ENCODE measurements at places on chromosomes 4 and X.
A peak's percentile ranks its signal among the peaks of the same experiment; 100 is the strongest.

- no peak for DNase-seq
Observed at GRCh38 chr4:76729980-76730379, 168.0 kb downstream of the SOWAHB start.

GRCh38 chrX:2425286-2426071 lies 75.3 kb downstream of the DHRSX start:
- DNase-seq: no peak

DNA sequence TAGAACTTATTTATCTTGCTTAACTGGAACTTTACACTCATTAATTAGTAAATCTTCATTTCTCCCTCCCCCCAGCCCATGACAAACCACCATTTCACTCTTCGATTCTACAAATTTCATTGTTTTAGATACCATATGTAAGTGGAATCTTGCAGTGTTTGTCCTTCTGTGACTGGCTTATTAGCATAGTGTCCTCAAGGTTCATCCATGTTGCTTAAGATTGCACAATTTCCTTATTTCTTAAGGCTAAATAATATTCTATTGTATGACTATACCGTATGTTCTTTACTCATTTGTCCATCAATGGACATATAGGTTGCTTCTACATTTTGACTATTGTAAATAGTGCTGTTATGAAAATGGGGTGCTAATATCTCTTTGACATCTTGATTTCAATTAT lies 24.5 kb upstream of the RNF212 start:
- DNase-seq: no peak

- no peak for DNase-seq
Observed at GRCh38 chr4:8272472-8273428, 3.2 kb downstream of the HTRA3 start.

- DNase-seq: no peak
Observed at GRCh38 chr4:9987749-9988362, 33.4 kb downstream of the SLC2A9 start.

DNA sequence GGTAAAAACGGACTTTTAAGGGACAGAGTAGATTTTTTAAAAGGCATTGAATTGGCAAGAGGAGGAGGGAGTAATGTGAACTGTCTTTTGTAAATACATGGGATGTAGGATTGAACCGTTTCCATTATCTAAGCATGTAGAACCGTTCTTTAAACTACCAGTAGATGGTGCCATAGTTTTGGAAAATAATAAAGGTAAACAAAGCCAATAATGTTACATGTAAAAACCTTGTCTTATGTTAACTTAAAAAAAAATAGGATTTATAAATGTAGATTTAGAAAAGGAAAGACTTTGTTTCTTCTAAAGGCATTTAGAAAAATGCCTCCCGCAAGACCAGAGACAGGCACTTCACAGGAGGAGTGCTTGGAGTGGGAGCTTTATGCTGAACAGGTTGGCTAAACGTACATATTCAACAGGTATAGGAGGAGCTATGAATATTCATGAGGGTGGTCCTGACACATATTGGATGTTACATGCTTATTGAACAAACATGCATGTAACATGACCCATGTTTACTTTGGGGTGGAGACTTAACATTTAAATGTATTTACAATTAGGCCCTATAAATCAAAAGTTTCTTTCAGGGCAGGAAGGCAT lies 45.5 kb upstream of the FAM241A start:
- DNase-seq: no peak

GRCh38 chr4:24799544-24800324 lies 4.4 kb downstream of the SOD3 start:
- no peak for DNase-seq

- no peak for DNase-seq
Observed at GRCh38 chrX:130682990-130683389, 220.0 kb downstream of the ENOX2 start.

- no peak for DNase-seq
Observed at GRCh38 chr4:75834772-75835154, 67.5 kb downstream of the PPEF2 start.

DNA sequence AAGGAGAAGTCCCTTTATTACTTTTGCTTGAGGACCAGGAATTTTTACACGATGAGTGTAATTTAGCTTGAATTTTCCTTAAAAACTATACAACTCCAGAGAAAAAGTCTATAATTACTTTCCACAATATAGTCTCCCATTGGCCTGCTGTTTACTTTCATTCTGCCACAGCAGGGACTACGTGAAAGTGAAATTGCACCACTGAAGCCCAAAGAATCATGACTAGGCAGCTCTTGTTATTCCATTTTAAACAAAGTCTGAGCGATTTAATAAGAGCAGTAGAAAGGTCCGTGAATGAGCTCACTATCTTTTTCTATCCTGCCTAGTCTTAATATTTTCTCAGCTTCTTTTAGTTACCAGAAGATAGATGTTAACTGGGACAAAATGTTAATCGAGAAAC lies 68.6 kb downstream of the ADGRG4 start:
- DNase-seq: no peak

DNA sequence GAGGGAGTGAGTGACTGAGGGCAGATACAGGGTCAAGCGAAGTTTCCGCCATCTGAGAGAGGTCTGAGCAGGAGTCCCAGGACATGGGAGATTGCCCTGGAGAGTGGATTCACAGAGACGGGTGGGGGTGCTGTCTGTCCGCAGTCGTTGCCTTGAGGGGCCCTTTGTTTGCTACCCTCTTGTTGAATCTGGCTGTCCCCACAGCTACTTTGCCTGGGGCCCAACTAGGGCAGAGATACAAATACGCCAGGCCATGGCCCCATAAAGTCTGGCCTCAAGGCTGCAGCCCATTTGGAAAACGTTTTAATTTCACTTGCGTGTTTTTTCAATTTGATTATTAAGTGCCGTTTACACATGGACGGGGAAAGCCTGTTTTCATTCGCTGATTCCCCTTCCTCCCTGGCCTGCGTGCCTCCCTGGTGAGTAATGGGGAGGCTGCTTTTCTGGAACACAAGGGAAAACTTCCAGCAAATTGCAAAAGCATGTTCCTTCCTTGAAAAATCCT lies 134.4 kb downstream of the SMIM20 start:
- DNase-seq: no peak

GRCh38 chrX:153941336-153942252 lies 2.8 kb downstream of the RENBP start:
- no peak for DNase-seq

DNA sequence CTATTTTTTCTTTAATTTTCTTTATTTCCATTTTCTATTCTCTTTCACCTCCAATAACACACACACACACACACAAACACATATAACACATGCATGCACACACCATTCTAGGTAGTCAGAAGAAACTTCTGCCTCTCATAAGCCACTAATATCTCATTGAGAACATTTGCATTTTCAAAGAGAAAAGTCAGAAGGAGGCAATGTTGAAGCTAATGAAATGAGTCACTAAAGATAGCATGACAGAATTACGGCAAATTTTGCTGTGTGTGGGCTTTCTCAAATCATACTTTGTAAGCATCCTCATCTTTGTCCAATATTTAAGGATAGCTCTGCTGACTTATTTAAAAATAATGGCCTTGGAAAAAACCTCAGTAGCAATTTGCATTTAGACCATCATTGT lies 291.3 kb downstream of the GUCY2F start:
- DNase-seq: no peak

GRCh38 chrX:149950681-149951080 lies 12.4 kb upstream of the EOLA2 start:
- no peak for DNase-seq

DNA sequence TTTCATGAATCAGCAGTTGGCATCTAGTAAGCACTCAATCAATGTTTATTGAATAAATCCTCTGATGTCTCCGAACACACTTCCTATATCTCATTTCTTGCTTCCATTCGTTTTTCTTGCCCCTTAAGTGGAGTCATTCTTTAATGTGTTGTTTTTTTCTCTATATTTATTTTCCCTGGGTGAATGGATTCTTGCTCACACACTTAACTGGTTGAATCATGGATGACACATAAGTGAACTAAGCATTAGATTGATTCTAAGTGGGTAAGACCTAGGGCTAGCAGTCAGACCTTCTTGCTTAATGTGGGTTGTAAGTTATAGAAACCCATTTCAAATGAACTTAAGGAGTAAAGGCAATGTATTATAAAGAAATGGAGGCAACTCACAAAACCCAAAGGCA lies 111.1 kb downstream of the RTL3 start:
- no peak for DNase-seq

- no peak for DNase-seq
Observed at GRCh38 chr4:126071346-126072333, 756.9 kb downstream of the FAT4 start.

GRCh38 chr4:70706044-70706461 lies 15.7 kb upstream of the RUFY3 start:
- no peak for DNase-seq

- no peak for DNase-seq
Observed at GRCh38 chrX:107480272-107480671, 30.8 kb downstream of the FRMPD3 start.

DNA sequence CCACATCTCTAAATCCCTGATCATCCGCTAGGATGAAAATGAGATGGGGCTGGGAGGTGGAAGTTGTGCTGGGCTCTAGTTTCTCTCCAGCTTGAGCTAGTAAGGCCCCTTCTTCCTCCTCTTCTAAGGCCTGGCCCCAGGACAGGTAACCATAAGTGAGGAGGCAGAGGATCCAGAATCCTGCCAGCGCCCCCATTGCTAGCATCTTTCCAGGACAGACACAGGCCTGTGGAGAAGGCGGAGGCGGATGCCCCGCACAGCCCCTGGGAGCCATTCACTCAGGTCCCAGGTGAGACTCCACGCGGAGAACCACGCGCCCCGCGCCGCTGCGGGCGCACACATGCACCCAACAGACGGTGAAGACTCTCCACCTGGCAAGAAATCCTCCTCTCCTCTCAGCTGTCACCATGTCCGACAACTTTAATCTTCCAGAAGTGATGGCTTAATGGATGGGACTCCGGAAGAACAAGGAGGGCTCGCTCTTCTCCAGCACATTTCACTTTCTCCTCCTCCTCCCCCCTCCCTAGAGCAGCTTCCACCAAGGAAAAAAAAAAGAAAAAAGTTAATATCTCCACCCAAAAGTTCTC lies 793 bp downstream of the ARSJ start:
- DNase-seq: no peak

DNA sequence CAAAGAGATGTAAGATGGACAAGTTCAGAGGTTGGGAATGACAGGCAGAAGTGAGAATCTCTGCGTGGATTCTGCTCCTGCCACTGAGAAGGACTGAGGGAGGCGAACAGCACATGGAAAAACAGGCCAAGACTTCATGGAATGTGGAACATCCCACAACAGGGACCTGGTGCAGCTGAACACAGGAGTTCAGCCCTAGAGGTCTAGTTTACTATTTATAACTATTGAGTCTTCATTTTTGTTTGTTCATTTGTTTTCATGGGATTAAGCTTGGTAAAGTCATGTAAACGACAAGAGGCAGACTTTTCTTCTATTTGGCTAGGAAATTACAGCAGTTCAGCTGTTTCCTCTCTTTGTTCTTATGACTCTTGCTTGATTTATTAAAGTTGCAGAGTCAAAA lies 234.5 kb downstream of the MAML3 start:
- no peak for DNase-seq

GRCh38 chrX:40175511-40176350 lies 78.0 kb upstream of the BCOR start:
- peak; percentile 69 for DNase-seq

DNA sequence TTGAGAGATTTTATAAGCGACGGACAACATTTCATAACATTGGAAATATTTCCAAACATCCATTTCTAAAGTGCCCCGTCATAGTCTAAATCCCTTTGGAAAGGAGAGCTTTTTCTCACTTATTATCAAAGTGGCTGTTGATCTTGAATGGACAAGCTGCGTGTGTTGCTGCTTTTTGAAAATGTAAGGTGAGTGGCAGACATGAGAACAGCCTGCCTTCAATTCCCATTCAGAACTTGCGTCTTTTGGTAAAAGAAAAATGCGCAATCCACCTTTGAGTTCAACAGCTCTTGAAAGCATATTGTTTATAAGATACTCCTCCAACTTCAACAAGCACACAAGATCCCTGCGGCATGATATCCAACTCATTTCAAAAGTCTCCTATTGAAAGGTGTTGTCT lies 138.2 kb upstream of the PSAPL1 start:
- DNase-seq: no peak

- no peak for DNase-seq
Observed at GRCh38 chrX:97039363-97040029, 155.8 kb downstream of the RPA4 start.

GRCh38 chr4:1408418-1408817 lies 2.2 kb upstream of the NKX1-1 start:
- no peak for DNase-seq

DNA sequence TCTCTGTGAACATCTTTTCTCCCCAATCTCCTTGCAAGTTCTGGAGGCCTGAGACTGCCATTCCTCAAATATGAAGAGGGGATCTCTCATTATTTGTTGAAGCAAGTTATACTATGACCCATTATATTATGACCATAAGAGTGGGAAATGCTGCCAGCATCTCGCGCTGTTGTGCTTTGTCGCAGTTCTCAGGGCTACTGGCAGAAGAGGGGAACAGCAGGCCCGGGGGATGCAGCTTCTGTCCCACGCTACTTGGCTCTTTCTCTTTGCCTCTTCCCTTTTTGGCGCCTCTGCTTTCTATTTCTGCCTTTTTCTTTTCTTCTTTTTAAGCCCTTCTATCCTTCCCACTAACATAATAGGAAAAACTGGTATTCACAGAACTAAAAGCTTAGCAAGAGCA lies 64.2 kb downstream of the GEMIN8 start:
- no peak for DNase-seq

GRCh38 chrX:103540145-103540544 lies 20.9 kb upstream of the RAB40A start:
- DNase-seq: no peak

DNA sequence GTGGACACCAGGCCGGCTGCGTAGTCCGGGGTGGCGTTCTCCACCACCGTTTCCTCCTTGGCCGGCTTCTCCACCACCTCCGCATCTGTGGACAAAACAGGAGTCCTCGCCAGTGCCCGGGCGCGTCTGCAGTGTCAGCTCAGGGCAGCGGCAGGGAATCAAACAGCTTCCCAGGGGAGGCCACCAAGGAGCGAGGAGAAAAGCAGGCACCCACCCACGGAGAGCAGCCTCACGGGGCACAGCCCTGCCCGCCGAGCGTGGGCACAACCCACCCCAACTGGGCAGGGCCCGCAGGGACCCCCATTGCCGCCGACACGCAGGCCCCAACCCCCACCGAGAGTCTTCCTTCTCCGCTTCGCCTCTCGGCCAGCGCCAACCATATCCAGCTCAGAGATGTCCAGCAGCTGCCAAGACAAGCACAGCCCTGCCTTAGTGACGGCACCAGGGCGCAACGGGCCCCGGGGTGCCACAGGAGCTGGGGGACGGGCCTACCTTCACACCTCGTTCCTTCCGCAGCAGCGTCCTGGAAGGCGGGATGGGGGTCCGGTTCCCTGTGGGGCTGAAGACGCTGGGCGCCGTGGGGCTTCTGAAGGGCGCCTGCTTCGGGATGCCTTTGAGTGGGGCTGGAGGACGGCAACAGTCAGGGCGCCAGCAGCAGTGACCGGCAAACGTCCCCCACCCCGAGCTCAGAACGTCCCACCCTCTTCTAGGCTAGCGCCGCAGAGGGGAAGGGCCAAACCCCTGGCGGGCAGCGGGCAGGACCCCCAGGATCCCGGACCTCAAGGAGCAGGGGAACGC lies 22.8 kb downstream of the NELFA start:
- DNase-seq: no peak

Data from activated CD4-positive, alpha-beta T cell treated with anti-CD3 and anti-CD28 coated beads for 1 hour (primary cell).